ENCODE measurements at places on chromosomes 7 and 10.

- no peak for DNase-seq
Measured at GRCh38 chr10:122730238-122730637, 30.6 kb upstream of the C10orf120 start.

DNA sequence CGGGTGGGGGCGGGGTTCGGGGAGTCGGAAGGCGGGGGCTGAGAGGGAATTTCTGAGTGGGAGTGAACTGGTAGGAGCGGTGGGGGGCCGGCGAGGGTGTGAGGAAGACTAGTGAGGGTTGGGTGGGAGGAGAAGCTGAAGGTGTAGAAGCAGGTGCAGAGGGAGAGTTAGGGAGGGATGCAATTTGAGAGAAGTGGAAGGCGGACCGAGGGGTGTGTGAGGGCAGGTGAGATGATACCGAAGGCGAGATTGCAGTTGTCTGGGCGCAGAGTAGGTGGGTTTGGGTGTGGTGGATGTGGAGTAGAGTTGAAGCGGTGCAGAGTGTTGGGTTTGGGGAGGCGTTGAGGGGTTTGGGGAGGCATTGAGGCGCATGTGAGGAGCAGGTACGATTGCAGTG is 643 bp downstream of the KAT6B start:
- no peak for DNase-seq

DNA sequence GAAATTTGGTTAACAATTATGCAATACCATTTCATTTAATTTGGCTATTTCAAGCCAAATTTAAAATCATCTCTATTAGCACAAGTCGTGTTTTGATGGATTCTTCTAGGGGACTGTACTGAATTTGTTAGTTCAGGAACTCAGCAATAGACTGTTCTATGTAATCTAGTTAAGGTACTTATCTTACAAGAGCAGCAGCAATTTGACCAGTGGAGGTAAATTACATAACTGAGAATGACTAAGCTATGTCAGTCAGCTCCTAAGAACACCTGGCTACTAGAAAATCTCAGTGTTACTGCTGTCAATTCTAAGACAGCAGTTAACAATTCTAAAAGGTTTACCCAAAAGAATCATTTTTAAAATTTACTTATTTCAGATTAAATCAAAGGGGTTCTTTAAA is 513.9 kb upstream of the ZWINT start:
- DNase-seq: no peak

DNA sequence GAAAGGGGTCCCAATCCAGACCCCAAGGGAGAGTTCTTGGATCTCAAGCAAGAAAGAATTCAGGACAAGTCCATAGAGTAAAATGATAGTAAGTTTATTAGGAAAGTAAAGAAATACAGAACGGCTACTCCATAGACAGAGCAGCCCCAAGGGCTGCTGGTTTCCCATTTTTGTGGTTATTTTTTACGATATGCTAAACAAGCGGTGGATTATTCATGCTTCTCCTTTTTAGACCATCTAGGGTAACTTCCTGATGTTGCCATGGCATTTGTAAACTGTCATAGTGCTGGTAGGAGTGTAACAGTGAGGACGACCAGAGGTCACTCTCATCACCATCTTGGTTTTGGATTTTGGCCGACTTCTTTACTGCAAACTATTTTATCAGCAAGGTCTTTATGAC is 1033.4 kb downstream of the SORCS3 start:
- no peak for DNase-seq

GRCh38 chr7:49852619-49853462 is 79.4 kb downstream of the VWC2 start:
- peak; percentile 39 for DNase-seq
